ENCODE measurements at places on chromosomes 4 and X.

GRCh38 chr4:17206829-17207801 is 304.8 kb downstream of the QDPR start:
- H3K27ac ChIP-seq, result no peak overlapping the region
- H3K4me3 ChIP-seq, result no peak overlapping the region
- no peaks in the 10 kb centered on the region for H3K36me3 ChIP-seq
- peaks cover 21% of the 10 kb centered on the region for H3K27me3 ChIP-seq
- DNase-seq, result no peak

DNA sequence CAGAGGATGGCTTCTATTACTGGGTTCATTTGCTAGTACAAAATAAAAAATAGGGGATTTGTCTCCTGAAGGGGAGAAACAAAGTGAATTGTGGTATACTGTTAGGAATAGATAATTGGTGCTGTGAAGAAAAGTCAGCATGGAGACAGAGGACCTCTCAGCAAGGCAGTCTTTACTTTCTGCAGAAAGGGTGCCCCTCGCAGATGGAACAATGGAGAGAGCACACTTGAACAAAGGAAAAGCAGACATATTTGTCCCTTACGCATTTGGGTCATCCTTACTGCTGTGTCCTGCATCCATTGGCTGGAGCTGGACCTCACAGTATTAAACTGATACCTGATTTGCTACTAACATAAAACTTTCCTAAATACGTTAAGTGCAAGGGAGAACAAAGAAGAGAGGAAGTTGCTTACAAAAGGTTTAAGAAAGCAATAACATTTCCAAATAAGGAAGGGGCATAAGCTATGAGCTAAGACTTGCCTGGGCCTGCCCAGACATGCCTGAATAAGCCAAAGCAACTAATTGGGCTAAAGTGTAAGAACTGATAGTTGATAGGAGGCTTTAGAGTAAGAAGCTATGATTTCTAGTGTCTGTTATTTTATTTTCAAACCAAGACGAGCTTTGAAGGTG is 83.8 kb downstream of the CCKAR start:
- no peak overlapping the region for H3K4me3 ChIP-seq
- no peaks in the 10 kb centered on the region for H3K27me3 ChIP-seq
- peaks cover 25% of the 10 kb centered on the region for H3K4me1 ChIP-seq

GRCh38 chrX:10496345-10496965 is 123.9 kb downstream of the MID1 start:
- H3K4me3 ChIP-seq, result no peak overlapping the region
- no peak for DNase-seq
- H3K27me3 ChIP-seq, result no peaks in the 10 kb centered on the region
- H3K4me1 ChIP-seq, result no peaks in the 10 kb centered on the region
- H3K36me3 ChIP-seq, result no peaks in the 10 kb centered on the region
- no peak overlapping the region for H3K27ac ChIP-seq

GRCh38 chr4:21554500-21554899 is 394.1 kb downstream of the KCNIP4 start:
- no peaks in the 10 kb centered on the region for H3K36me3 ChIP-seq
- no peak overlapping the region for H3K4me3 ChIP-seq
- H3K27me3 ChIP-seq, result no peaks in the 10 kb centered on the region

GRCh38 chr4:56630876-56631666 is 50.0 kb downstream of the HOPX start:
- H3K27me3 ChIP-seq, result peaks cover 2% of the 10 kb centered on the region
- DNase-seq, result no peak
- peaks cover 2% of the 10 kb centered on the region for H3K4me1 ChIP-seq
- H3K27ac ChIP-seq, result no peak overlapping the region
- no peaks in the 10 kb centered on the region for H3K36me3 ChIP-seq
- no peak overlapping the region for H3K4me3 ChIP-seq

- DNase-seq, result no peak
- H3K4me3 ChIP-seq, result no peak overlapping the region
- no peaks in the 10 kb centered on the region for H3K27me3 ChIP-seq
- H3K36me3 ChIP-seq, result peaks cover 72% of the 10 kb centered on the region
- no peak overlapping the region for H3K27ac ChIP-seq
Measured at GRCh38 chrX:22093550-22093949, 61.4 kb downstream of the PHEX start.

DNA sequence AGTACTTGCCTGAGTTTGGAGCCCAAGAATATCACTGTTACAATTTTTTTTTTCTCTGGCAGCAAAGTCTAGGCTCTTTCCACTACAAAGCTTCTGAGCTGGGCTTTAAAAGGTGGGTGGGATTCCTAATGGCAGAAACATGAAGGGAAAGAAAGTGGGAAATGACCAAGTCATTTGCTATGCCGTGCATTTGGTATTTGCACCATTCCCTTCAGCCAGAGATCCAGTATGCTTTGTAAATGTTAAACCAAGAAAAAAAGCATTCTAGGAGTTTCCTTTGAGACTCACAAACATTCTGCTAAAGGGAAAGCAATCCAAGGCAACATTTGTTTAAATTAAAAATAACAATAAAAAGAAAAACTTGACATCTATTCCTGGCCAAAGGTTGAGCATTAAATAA is 451.2 kb downstream of the RAB28 start:
- DNase-seq, result no peak
- H3K27ac ChIP-seq, result no peak overlapping the region
- no peaks in the 10 kb centered on the region for H3K27me3 ChIP-seq
- H3K4me1 ChIP-seq, result no peaks in the 10 kb centered on the region
- H3K4me3 ChIP-seq, result no peak overlapping the region
- H3K36me3 ChIP-seq, result no peaks in the 10 kb centered on the region

DNA sequence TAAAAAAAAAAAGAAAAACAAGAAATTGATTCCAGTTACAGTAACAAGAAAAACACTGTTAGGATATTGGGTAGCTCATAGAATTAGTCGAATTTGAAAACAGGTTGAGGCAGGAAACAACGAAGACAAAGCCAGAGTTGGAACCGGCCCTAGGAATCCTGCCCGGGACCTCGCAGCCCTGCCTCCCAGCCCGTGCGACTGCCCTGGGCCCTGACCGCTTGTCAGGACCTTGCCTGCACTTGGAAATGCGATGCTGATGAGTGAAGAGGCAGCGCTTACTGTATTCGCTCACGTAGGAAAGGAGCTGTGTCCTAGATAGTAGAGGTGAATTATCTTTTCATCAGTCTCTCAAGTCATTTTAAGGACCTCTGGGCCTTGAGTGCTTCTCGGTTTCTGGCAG is 611.7 kb upstream of the FAT1 start:
- DNase-seq, result no peak
- H3K27me3 ChIP-seq, result no peaks in the 10 kb centered on the region
- no peak overlapping the region for H3K4me3 ChIP-seq
- H3K4me1 ChIP-seq, result no peaks in the 10 kb centered on the region
- H3K36me3 ChIP-seq, result no peaks in the 10 kb centered on the region

DNA sequence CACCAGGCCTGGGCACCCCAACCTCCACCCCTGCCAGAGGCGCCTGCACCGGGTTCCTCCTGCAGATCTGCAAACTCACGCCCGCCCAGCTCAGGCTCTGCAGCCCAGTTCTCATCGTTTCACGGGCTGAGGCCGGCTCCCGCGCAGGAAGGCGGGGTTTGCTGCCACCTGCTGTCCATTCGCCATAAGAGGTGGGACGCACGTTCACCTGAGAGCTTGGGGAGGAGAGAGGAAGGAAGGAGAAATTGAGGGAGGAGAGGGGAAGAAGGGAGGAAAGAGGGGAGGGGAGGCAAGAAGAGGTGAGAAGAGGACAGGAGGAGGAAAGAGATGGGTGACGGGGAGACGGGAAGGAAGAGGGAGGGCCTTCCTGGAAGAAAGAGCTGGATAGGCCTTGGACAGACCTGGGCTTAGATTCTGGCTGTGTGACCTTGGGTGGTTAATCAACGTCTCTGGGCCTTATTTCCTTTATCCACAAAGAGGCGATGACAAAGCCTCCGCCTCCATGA is 114.5 kb downstream of the ADRA2C start:
- H3K4me3 ChIP-seq, result no peak overlapping the region

- no peaks in the 10 kb centered on the region for H3K4me1 ChIP-seq
- H3K27ac ChIP-seq, result no peak overlapping the region
- no peaks in the 10 kb centered on the region for H3K36me3 ChIP-seq
- DNase-seq, result no peak
- no peak overlapping the region for H3K4me3 ChIP-seq
Measured at GRCh38 chr4:110540982-110541451, 65.1 kb downstream of the ENPEP start.

DNA sequence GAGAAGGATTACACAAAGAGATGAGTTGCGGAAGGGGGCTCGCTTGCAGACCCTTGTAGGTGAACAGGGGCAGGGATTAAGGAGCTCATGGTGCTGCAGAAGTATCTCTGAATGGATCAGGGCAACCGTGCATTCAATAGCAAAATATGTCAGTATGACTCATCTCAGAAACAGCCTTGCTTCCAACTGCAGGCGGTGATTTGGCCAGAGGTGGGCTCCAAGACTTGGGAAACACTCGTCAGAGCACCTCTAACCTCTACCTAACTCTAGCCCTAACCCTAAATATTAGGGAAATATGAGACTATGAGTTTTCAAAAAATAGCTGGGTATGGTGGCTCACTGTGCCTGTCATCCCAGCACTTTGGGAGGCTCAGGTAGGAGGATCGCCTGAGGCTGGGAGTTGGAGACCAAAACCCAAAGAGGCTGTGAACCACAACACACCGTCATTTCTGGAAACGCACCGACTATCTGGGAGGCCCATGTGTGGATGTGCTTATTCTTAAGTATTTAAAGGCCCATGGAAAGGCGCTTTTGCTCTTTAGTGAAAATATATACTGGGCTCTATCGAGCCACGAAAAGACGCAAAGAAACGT is 102.6 kb downstream of the DHRSX start:
- H3K4me3 ChIP-seq, result no peak overlapping the region
- peaks cover 15% of the 10 kb centered on the region for H3K36me3 ChIP-seq
- H3K27ac ChIP-seq, result no peak overlapping the region
- DNase-seq, result no peak
- no peaks in the 10 kb centered on the region for H3K27me3 ChIP-seq

GRCh38 chrX:142184756-142185602 is 20.1 kb downstream of the MAGEC2 start:
- H3K4me3 ChIP-seq, result no peak overlapping the region
- no peaks in the 10 kb centered on the region for H3K4me1 ChIP-seq
- H3K27ac ChIP-seq, result no peak overlapping the region
- H3K36me3 ChIP-seq, result no peaks in the 10 kb centered on the region
- no peak for DNase-seq

GRCh38 chr4:172995161-172995560 is 173.4 kb upstream of the GALNT7 start:
- H3K27ac ChIP-seq, result no peak overlapping the region
- peaks cover 3% of the 10 kb centered on the region for H3K4me1 ChIP-seq
- peaks cover 10% of the 10 kb centered on the region for H3K27me3 ChIP-seq
- H3K4me3 ChIP-seq, result no peak overlapping the region

GRCh38 chr4:74474345-74475090 is 29.6 kb downstream of the AREG start:
- peaks cover 16% of the 10 kb centered on the region for H3K27me3 ChIP-seq
- H3K27ac ChIP-seq, result no peak overlapping the region
- H3K4me3 ChIP-seq, result no peak overlapping the region

DNA sequence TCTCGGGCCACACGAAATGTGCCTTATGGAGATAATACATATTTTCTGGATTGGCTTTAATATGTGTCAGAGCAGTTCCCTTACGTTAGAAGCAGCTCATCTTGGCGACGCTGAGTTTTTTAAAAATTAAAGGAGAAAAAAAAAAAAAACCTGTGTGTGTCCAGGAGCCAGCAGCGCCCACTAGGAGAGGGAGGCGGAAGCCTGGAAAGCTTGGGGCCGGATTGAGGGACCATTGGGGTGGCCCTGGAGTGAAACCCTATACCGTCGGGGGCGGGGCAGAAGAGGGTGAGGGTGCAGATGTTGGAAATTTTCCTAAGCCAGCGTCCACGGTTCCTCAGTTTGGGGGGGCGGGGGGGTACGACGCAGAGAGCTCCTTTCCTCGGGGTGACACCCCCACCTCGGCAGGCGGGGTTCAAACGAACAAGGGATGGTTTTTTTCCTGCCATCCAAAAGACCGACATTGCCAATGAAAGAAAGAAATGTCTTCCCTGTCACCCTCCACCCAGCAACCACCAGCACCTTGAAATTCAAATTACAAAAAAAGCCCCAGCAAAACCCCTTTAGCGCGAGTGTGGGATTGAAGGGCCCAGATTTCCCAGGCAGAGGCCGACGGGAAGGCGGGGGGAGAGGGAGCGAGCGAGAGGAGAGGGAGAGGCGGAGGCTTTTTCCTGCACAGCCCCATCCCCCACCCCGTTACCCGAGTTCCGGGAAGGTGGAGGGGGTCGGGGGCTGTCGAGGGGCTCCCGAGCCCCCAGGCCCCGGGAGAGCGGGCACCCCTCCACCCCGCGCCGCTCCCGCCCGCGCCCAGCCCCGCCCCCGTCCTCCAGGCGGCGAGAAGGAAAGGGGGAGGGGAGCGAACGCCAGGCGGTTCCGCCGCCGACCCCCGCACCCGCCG is 859 bp downstream of the SMARCA1 start:
- H3K4me3 ChIP-seq, result peak overlapping the region; percentile 72
- no peak overlapping the region for H3K27ac ChIP-seq
- DNase-seq, result peak; percentile 2
- no peaks in the 10 kb centered on the region for H3K36me3 ChIP-seq
- H3K4me1 ChIP-seq, result peaks cover 3% of the 10 kb centered on the region
- H3K27me3 ChIP-seq, result peaks cover 6% of the 10 kb centered on the region

Data from activated CD8-positive, alpha-beta T cell treated with anti-CD3 and anti-CD28 coated beads for 36 hours (primary cell).